ENCODE measurements at places on chromosomes 16 and 17.

- no peaks in the 10 kb centered on the region for H3K36me3 ChIP-seq
- no peaks in the 10 kb centered on the region for H3K4me1 ChIP-seq
- H3K4me3 ChIP-seq: no peak overlapping the region
- no peak for DNase-seq
Observed at GRCh38 chr16:84825896-84826557, 6.2 kb downstream of the CRISPLD2 start.

- H3K27ac ChIP-seq: peak overlapping the region; percentile 86
- peak overlapping the region; percentile 86 for H3K4me3 ChIP-seq
- no peaks in the 10 kb centered on the region for H3K27me3 ChIP-seq
- peaks cover 48% of the 10 kb centered on the region for H3K4me1 ChIP-seq
- peaks cover 10% of the 10 kb centered on the region for H3K36me3 ChIP-seq
Observed at GRCh38 chr17:63843910-63844677, 1.6 kb upstream of the SMARCD2 start.

DNA sequence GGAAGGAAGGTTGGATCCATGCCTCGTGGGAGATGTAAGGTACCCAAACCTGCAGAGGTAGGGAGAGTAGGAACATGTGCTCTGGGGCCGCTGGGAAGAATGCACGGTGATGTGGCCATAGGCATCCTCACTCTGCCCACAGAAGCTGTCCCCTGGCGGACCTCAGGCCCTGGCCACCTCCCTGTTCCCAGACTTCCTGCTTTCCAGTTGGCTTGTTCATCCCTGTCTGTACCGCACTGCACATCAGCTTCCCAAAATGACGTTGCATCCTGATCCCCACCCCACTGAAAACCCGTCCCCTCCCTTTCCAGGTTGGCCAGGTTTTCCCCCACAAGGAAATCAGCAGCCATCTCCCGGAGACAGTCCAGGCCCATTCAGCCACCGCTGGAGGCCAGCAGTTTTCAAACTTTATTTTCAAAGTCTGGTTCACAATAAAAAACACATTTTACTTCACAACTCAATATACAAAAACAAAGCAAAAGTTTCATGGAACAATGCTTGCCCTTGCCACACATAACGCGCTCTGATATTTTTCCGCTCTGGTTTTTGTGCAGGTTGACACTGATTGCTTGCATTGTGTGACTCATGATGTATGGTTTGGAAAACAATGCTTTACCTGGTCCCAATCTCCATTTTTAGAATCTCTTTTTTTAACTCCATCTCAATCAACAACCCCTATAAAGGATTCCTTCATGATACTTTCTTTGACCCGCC is 143.0 kb downstream of the GAS7 start:
- H3K27me3 ChIP-seq: no peaks in the 10 kb centered on the region
- no peak overlapping the region for H3K27ac ChIP-seq
- H3K4me3 ChIP-seq: no peak overlapping the region
- H3K36me3 ChIP-seq: no peaks in the 10 kb centered on the region
- H3K4me1 ChIP-seq: no peaks in the 10 kb centered on the region

- H3K27ac ChIP-seq: no peak overlapping the region
- no peak for DNase-seq
- peaks cover 2% of the 10 kb centered on the region for H3K27me3 ChIP-seq
- H3K4me1 ChIP-seq: no peaks in the 10 kb centered on the region
- H3K36me3 ChIP-seq: no peaks in the 10 kb centered on the region
- H3K4me3 ChIP-seq: no peak overlapping the region
Observed at GRCh38 chr16:22912654-22913053, 98.7 kb downstream of the HS3ST2 start.

DNA sequence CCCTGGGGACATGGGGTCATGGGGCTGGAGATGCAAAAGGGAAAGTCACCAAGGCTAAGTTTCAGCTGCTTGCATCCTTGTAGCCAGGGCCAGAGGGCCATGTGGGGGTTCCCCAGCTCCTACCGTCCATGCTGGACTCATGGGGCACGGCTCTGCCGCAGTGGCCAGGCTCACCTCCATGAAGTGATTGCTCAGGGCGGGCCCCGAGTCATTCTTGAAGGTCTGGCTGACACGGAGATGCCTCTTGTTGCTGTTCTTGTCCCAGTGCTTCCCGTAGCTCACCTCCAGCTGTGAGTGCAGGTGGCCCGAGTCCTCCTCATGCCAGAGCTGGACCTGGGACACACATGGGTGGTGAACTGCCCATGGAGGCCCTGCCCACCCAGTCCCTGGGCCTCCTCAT is 114.5 kb downstream of the RMI2 start:
- peaks cover 3% of the 10 kb centered on the region for H3K27me3 ChIP-seq
- no peak for DNase-seq
- peaks cover 6% of the 10 kb centered on the region for H3K4me1 ChIP-seq
- no peak overlapping the region for H3K4me3 ChIP-seq

DNA sequence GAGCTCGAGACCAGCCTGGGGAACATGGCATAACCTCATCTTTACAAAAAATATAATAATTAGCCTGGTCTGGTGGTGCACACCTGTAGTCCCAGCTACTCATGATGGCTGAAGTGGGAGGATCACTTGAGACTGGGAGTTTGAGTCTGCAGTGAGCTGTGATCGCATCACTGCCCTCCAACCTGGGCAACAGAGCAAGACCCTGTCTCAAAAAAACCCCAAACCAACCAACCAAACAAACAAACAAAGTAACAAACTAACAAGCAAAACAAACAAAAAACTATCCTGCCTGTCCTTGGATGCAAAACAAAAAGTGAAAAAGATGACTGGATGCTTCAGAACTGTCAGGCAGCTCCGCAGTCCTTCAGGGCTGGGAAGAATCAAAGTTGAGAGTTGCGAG is 5.7 kb upstream of the NGFR start:
- peaks cover 62% of the 10 kb centered on the region for H3K27me3 ChIP-seq
- H3K4me3 ChIP-seq: no peak overlapping the region
- no peak for DNase-seq

DNA sequence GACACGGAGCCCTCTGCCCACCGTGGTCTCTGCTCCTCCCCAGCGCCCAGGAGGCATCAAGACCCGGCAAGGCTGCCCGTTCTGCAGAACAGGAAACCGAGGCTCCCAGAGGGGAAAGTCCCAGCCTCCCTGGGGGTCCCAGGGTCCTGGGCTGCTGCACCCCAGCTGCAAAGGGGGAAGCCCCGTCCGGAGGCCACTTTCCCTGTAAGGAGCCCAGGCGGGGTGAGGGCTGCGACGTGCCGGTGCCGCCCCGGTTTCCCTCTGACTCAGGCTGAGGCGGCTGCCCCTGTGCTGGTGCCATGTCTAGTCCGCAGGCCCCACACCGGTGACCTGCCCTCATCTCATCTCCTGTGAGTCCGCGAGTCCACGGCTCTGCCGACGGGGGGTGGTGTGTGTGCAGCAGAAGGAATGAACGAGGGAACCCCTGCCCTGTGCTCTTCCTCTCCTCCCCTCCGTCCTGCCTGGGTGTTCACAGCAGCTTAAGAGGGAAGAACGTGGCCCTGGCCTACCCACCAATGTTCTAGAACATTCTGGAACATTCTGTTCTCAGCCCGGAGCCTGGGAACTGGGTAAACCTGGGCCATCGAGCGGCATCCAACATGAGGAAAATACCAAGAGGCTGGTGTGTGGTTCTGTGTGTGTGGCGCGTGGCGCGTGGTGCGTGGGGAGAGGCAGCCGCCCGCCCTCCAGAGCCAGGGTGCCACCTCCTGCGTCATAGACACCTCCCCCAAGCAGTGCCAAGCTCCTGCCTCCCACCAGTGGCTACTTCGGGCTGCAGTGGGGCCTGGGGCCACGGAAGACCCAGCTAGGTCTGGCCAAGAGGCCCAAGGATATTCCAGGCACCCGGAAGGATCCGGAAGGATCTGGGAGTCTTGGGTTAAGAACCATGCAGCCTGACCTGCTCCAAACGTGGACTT is 7.0 kb upstream of the CBFA2T3 start:
- H3K4me3 ChIP-seq: no peak overlapping the region
- no peak for DNase-seq
- no peaks in the 10 kb centered on the region for H3K4me1 ChIP-seq

- no peak overlapping the region for H3K4me3 ChIP-seq
- H3K27me3 ChIP-seq: peaks cover 3% of the 10 kb centered on the region
- no peak overlapping the region for H3K27ac ChIP-seq
- H3K36me3 ChIP-seq: no peaks in the 10 kb centered on the region
Observed at GRCh38 chr16:72266836-72267235, 94.9 kb upstream of the PMFBP1 start.

DNA sequence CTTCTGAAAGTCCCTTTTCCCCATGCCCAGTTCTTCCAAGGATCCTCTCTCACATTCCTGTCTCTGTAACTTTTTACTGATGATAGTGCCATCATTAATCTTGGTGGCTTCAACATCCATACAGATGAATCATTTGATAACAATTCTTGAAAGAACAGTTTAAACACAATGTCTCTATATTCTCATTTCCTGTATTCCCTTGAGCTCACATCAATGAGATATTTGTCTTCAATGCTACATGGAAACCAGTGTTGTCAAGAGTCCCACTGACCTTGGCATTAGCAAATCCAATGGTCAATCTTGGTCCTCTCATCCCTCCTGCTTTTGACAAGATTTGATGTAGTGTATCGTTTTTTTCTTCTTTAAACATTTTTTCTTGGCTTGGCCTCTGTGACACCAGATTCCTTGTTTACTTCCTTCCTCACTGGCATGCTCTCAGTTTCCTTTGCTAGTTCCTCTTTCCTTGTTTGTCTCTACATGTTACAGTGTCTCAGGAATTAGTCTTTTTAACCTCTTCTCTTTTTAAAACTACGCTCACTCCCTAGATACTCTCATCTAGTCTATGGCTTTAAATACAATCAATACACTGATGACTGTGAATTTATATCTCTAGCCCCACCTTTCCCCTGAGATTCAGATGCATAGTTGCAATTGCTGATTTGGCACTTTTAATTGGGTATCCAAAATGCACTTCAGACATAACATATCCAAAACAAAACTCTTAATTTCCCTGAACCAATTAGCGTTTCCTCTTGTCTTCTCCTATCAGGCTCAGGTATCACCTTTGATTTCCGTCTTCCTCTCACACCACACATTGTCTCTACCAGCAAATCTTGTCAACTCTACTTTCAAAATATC is 134.0 kb downstream of the MYO1D start:
- no peak overlapping the region for H3K27ac ChIP-seq
- peaks cover 2% of the 10 kb centered on the region for H3K27me3 ChIP-seq
- H3K4me3 ChIP-seq: no peak overlapping the region
- no peak for DNase-seq
- no peaks in the 10 kb centered on the region for H3K4me1 ChIP-seq
- H3K36me3 ChIP-seq: no peaks in the 10 kb centered on the region

DNA sequence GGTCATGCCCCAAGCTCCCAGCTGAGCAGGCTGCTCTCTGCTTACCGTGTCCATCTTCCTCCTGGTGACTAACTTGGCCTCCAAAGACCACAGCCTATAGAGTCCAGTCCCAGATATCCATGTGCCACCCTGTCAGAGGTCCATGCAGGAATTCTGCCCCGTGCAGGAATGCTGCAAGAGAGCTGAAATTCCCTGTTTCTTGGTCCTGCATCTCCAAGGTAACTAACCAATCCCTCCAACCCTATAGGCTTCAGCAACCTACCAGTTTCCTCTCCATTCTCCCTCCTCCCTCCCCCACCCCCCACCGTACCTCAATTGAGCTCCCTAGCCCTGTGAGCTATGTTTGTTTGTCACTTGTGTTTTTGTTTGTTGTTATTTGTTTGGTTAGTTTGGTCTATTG is 9.6 kb upstream of the MKS1 start:
- peaks cover 43% of the 10 kb centered on the region for H3K27me3 ChIP-seq
- H3K4me3 ChIP-seq: no peak overlapping the region
- H3K27ac ChIP-seq: no peak overlapping the region
- H3K4me1 ChIP-seq: peaks cover 6% of the 10 kb centered on the region
- DNase-seq: no peak

DNA sequence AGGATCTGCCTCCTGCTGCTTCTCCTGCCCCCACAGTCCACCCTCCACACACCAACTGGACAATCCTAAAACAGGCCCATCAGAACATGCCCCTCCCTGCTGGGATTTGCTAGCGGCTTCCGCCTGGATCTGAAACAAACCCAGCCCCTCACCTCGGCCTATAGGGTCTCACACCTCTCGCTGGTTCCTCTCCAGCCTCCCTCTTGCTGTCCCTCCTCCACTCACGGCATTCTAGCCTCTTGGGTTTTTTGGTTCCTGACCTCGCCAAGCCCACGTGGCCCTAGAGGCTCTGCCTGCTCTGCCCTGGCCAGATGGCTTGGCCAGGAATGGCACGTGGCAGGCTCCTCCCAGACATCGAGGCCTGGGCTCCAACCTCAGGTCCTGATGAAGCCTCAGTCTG is 15.7 kb upstream of the MTSS2 start:
- H3K4me1 ChIP-seq: peaks cover 5% of the 10 kb centered on the region
- no peak for DNase-seq
- H3K36me3 ChIP-seq: no peaks in the 10 kb centered on the region
- no peak overlapping the region for H3K27ac ChIP-seq

- H3K36me3 ChIP-seq: peaks cover 7% of the 10 kb centered on the region
- H3K4me3 ChIP-seq: no peak overlapping the region
- H3K4me1 ChIP-seq: no peaks in the 10 kb centered on the region
- H3K27ac ChIP-seq: no peak overlapping the region
Observed at GRCh38 chr16:19595043-19595767, 39.7 kb downstream of the VPS35L start.

GRCh38 chr17:73342050-73342522 is 30.3 kb upstream of the CDC42EP4 start:
- no peaks in the 10 kb centered on the region for H3K4me1 ChIP-seq
- H3K36me3 ChIP-seq: no peaks in the 10 kb centered on the region
- no peak overlapping the region for H3K4me3 ChIP-seq
- no peak for DNase-seq

DNA sequence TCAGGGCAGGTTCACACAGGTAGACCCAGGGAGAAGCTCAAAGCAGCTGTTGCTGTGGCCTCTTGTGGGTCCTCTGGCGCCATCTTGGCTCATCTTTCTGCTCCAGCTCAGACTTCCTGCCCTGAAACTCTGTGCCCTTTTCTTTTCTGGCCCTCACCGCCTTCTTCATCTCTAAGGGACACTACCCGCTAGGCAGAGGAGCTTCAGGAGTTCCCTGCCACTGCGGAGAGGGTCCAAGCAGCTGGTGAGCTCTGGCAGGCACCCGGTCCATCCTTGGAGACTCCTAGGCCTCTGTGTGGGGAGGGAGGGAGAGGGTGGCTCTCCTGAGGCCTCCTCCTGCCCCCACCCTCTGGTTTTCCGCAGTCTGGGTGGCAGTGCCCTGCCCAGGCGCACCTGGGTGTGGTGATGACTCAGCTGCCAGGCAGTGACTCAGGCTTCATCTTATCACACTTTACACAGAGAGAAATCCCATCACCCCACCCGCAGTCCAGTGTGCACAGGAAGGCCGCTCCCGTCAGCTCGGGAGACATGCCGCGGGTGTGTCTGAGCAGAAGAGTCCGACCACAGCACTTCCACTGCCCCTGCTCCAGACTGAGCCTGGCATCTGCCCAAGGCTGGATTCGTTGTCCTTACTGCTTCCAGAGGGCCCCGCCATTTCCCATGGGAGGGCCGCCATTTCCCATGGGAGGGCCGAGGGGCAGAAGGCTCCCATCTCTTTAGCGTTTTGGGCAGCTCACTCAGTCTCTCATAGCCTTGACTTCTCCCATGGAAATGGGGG is 7.3 kb downstream of the NT5C start:
- peaks cover 32% of the 10 kb centered on the region for H3K4me1 ChIP-seq
- DNase-seq: peak; percentile 19
- peaks cover 21% of the 10 kb centered on the region for H3K36me3 ChIP-seq
- peak overlapping the region; percentile 78 for H3K27ac ChIP-seq
- H3K4me3 ChIP-seq: peak overlapping the region; percentile 70

- peaks cover 34% of the 10 kb centered on the region for H3K27me3 ChIP-seq
- H3K36me3 ChIP-seq: no peaks in the 10 kb centered on the region
- H3K4me1 ChIP-seq: peaks cover 12% of the 10 kb centered on the region
Observed at GRCh38 chr17:50213026-50214022, 11.9 kb upstream of the COL1A1 start.

GRCh38 chr17:49461580-49461979 is 33.5 kb upstream of the NGFR start:
- no peaks in the 10 kb centered on the region for H3K36me3 ChIP-seq
- H3K27ac ChIP-seq: no peak overlapping the region
- H3K4me1 ChIP-seq: no peaks in the 10 kb centered on the region
- no peak for DNase-seq
